M059J (cell line): ENCODE measurements at places on chromosomes 1 and 21. TPM values are rescaled to one million over a fixed set of nuclear protein-coding genes. Genes with fewer than 3 reads are reported as not detected.

- DNase-seq: no peak
These were observed at the start of gene SYT2 for GRCh38 chr1:202710070-202711045. SYT2 (minus strand) TSS chr1:202710454; CDS start chr1:202605772, 104,682 bp downstream.

BTBD8 gene
- total RNA-seq: 4.6 and 6.9 TPM in 2 replicates

KCNA3 gene
- not detected in 2 replicates for total RNA-seq

DNA sequence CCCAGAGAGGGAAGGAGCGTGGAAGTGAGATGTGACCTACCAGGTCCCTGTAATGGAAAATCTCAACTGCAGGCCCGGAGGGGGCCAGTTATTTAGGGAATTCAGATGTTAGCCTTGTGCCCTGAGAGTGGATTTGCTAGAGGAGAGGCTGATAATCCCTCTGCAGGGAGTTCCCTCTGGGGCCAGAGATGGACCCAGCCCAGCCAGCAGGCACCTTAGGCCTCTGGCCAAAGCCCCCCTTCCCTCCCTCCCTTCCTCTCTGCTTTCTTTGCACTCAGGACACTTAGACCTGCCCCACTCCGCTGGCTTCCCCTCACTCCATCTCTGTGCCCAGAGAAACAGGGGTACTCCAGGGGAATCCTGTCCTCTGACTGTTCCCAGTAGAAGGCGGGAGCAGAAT lies 1.5 kb upstream of the ATP1A2 start:
- DNase-seq: no peak

TARS2 gene
- total RNA-seq: 13.1 and 24.0 TPM in 2 replicates

DNA sequence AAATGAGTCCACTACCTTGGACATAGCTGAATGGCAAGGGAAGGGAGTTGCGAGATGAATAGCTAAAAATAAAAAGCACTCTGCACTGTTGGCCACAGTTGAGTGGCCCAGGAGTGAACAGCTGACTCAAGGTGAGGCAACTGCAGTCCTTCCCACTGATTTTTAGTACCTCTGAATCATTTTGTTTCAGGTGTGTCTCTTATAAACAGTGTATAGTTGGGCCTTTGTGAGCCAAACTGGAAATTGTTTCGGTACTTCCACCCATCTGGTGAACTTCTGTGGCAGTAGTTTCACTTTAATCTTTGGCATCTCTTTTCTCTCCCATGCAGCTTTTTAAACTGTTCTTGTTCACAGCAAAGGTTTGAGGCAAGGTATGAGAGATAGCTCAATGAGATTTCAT lies 122.7 kb downstream of the VAV3 start:
- no peak for DNase-seq

PFKL gene
- total RNA-seq: 129 and 226 TPM in 2 replicates

DYRK3 gene
- total RNA-seq: 21.9 and 22.3 TPM in 2 replicates

GRCh38 chr1:115924770-115925169 lies 51.5 kb upstream of the SLC22A15 start:
- no peak for DNase-seq

DNA sequence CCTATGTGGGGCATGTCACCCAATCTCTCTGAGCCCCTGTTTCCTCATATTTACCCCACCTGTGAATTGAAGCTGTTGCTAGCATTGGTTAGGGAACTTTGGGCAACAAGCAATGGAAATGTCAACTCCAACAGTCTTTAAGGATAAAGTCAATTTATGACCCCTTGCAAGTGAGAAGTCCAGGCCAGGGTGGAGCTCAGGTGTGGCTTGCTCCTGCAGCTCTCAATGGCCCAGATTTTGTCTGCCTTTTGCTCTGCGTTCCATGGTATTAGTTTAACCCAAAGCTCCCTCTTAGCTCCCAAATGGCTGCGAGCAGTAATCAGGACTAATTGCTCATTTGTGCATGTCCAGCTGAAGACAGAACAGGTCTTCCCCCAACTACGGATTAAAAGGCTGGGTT lies 70.4 kb upstream of the ABCG1 start:
- DNase-seq: no peak

DNA sequence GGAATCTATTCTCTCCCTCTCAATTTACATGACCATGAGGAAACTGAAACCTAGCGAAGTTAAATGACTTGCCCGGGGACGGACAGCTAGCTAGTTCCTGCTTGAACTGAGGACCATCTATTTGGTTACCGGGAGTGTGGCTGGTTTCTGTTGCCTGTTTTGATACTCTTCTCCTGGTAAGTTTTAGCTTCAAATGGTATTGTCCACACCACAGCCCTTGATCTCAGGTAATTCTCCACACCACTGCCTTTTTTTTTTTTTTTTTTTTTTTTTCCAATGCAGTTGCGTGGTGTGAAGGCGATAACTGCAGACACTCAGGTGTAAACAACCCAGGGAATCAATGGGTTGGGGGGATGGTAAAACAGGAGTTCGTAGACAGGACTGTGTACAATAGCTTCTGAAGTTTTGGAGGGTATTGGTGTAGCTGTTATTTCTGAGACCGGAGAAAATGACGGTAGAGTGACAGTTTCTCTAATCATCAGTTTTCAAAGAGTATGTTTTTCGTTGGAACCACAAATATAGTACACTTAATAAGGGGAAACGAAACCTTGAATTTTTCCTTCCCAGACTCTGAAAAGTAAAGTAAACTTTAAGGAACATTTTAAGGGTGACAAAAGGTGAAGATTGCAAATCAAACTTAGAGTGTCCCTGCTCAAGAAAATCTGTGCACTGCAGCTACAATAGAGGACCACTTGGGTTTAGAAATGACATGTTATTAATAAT lies 125.3 kb upstream of the CACYBP start:
- DNase-seq: no peak

PTPN14 gene
- 13.8 and 27.4 TPM in 2 replicates for total RNA-seq

GRCh38 chr1:13830616-13831280 lies 130.8 kb downstream of the PRDM2 start:
- DNase-seq: no peak
